Activated gamma-delta T cell treated with Interleukin-2 at 50 U/mL for 16 hours (primary cell): ENCODE measurements at places on chromosomes 6 and 20.

- no peak for DNase-seq
These were observed 68.2 kb downstream of the PXDC1 start for GRCh38 chr6:3683331-3683730.

DNA sequence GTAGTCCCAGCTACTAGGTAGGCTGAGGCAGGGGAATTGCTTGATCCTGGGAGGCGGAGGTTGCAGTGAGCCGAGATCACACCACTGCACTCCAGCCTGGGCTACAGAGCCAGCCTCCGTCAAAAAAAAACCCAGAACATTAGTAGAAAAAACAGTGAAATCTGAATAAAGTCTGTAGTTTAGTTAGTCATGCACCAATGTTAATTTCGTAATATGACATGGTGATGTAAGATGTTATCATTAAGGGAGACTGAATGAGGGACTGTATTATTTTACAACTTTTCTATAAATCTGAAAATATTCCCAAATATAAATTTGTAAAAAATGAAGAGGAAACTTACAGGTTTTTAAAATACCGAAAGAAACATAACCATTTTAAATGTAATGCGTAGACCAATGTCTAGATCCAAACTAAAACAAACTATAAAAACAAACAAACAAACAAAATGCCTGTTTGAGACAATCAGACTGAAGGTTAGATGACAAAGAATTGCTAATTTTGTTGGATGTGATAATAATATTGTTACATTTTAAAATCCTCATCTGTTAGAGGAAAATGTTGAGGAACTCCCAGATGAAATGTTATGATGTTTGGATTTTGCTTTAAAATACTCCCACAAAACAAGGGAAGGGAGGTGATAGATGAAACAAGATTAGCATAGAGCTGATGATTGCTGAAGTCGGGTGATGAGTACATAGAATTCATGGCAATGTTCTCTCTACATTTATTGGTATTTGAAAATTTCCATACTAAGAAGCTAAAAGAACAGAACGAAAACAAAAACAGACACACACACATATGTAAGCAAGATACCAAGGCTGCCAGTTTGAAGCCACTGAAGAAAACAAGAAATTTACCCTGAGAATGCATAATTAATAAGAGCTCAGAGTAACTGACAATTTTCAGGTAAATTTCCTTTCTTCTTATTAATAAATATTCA, 1.8 kb downstream of the GSTA4 start:
- no peak for DNase-seq

- no peak for DNase-seq
These were observed 82.8 kb downstream of the MLIP start for GRCh38 chr6:54194067-54194466.

- no peak for DNase-seq
These were observed 25.2 kb downstream of the TAF4 start for GRCh38 chr20:62040381-62040922.

- no peak for DNase-seq
These were observed 231.6 kb downstream of the HTR1B start for GRCh38 chr6:77231438-77232305.

- DNase-seq: no peak
These were observed 30.0 kb upstream of the RALY start for GRCh38 chr20:33963751-33964150.

- no peak for DNase-seq
These were observed 47.5 kb downstream of the PDYN start for GRCh38 chr20:1946442-1946761.

DNA sequence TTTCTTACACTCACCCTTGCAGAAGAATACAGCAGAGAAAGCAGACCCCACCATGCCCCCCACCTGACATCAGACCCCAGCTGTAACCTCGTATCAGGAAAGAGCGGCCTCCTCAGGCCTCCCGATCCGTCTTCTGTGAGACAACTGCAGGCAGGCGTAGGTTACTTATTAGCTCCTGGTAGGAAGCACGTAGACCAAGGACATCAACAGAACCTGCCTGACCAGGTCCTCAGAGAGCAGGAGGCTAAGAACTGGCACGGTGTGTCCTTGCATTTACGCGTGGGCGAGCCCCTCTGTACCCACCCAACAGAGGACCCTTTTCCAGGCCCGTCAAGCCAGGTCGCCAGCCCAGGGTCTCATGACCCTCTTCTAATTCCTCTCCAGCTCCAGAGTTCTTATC, 51.0 kb downstream of the ABHD12 start:
- no peak for DNase-seq

DNA sequence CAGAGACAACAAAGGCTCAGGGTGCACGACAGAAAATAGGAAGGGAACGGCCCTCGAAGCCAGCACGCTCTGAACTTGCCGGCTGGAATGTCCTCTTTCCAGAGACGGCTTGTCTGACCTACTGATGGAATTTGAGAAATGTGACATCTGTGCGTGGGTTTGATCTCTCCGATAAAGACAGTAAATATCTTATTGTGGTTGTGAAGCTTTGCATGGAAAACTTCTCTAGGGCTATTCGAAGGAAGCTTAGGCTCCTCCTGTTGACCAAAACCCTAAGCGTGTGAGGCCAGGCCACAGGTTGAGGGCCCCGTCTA, 247.3 kb downstream of the ZNF217 start:
- no peak for DNase-seq

DNA sequence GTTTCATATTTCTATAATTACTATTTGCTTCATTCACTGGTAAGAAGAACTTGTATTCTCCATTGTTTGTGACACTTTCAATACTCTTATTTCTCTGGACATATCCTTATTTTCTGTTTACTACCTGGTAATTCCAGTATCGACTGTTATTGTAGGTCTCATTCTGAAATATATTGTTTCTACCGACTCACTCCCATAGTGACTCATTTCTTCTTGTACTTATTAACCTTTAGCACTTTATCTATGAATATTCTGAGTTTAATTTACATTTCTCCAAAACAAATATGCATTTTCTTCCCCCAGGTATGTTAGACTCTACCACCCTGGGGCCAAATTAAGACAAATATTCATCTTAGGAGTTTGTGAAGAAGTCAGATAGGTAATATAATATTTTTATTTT, 164.5 kb upstream of the BTBD3 start:
- no peak for DNase-seq

DNA sequence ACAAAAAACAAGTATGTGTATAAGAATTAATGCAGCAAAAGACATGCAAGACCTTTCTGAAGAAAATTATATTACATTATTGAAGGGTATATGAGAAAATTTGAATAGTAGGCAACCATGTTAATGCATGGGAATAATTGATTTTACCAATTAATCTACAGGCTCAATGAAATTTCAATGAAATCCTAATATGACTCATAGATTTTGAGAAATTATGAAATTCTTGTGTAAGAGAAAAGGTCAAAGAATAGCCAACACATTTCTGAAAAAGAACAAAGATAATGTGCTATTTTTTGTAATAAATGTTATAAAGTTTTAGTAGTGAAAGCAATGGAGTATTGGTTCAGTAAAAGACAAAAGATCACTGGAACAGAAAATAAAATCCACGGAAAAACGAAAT, 18.4 kb downstream of the TSBP1 start:
- DNase-seq: no peak

GRCh38 chr6:155212616-155213380, 51.0 kb upstream of the CLDN20 start:
- DNase-seq: no peak

- no peak for DNase-seq
These were observed 105.8 kb downstream of the RNF144B start for GRCh38 chr6:18492972-18493371.

DNA sequence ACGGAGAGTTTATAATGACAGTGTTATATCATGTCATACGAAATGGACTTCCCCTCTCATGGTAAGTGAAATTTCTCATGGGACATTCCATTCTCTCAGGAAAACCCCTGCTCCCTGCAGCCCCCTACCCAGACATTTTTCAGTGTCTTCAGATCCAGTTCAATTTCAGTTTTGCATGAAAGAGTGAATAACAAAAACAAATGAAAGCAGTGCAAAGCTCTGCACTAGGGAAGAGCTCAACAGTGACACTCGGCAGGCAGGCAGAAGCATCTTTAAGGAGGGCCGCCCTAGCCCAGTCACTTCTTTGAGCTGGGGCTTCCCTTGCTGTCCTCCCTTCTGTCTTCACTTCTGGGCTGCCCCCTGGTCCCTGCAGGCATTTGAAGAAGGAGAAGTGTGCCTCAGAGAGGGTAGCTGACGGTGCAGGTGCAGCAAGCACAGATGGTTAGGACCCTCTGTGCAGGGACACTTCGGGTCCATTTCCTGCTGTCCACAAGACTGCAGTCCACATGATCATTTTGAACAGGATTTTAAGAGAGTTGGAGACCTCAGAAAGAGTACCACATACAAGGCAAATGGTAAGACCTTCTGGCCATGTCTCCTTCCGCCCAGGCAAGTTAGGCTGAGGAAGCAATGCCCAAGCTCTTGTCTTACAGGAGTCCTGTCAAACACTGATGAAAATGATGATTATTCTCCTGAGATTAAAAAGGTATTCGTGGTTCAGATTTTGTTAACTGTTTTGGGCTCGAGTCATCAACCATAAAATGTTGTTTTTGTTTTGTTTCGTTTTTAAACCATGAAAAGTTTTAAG, 5.4 kb upstream of the DUSP22 start:
- no peak for DNase-seq

DNA sequence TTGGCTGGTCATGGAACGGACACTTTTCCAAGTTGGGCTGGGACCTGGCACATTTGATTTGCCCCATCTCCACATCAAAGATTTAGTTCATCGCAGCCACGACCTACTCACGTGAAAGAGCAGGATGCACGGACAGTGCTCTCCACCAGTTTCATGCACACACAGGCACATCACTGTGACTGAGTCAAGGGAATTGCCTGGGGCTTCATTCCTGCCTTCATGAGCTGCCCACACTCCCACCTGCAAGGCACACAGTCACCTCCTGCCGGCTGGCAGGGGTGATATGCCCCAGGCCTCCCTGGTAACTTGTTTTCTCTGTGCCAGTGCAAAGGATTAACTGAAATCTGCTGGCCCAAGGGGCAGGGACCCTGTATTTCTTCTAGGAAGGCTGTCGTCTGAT, 23.3 kb upstream of the CST1 start:
- DNase-seq: no peak

DNA sequence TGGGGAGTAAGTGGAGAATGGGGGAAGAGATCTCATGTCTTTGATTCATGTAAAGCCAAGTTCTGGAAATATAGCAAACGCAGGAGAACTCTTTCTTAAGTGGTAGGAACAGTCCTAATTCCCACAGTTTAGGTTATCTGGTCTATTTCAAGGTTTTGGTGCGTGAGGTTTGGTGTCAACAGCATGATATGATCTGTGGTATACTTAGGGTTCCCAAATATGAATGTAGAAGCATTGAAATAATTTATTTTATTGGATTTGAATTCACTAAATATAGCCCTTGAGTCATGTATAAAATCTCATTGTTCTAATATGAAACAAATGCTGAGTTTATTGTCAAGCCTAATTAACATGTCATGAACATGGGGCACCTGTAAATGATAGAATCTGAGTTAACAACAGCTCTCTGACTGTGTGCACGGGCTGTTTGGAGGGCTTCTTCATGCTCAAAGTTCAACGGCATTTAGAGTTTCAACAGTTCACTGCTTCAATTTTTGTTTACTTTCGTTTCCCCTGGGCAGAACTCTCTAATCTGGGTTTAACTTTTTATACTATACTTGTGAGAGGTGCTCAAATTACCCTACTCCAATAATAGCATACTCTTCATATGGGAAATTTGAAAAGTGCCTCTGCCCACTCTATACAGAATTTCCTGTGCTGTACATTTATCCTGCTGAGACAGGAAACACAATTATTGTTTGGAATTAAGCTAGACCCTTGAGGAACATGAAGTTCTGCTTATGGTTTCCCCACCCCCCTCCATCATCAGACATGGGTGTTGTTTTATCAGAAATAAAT, 236.3 kb upstream of the ZNF217 start:
- no peak for DNase-seq

DNA sequence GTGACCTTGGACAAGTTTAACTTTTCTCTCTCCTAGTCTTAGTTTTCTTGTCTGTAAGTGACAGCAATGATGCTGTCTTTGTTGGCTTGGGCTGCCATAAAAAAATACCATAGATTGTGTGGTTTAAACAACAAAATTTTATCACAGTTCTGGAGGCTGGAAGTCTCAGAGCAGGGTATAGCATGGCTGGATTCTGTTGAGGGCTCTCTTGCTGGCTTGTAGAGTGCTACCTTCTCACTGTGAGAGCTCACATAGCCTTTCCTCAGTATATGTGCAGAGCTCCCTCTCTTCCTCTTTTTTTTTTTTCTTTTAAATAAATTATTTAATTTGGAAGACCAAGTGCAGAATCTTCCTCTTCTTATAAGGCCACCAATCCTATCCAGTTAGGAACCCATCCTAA, 26.3 kb downstream of the HFE start:
- no peak for DNase-seq

DNA sequence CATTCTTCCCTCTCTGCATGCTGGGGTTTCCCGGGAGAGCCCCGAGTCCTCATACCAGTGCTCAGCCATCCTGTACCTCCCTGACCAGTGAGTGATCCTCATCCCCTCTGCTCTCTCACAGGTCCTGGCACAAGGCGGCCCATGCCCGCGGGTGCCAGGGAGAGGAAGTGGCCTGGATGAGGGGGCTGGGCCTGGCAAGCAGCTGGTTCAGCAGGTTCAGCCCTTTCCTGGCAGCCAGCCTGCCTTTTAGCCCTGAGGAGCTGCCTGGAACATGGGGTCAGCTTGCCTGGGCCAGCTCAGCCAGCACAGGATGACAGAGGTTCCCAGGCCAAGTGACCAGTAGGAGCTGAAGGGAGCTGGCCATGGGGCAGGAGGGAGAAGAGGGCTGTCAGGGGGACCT, 10.9 kb downstream of the MOCS1 start:
- no peak for DNase-seq

- DNase-seq: no peak
These were observed 12.4 kb downstream of the GABBR1 start for GRCh38 chr6:29620630-29621029.

DNA sequence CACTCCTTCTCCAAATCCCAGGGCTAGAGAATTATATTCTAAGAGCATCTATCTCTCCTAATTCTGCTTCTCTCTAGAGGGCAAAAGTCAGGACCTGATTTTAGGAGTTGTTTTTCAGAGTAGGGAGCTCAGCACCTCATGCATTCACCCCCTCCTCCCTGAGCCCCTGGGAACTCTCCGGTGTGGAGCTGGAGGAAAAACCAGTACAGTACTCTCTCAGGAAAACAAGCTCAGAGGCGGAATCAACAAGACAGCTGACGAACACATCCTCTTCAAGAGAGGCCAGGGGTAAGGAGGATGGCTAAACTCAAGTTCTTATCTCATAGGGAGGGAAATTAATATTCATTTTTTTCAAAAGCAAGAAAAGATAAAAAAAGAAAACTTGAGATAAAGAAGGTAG, 120.1 kb upstream of the CDYL start:
- DNase-seq: no peak

- DNase-seq: no peak
These were observed 203.0 kb downstream of the SAMD5 start for GRCh38 chr6:147711476-147711875.

GRCh38 chr6:170179616-170180324, 111.1 kb downstream of the DLL1 start:
- no peak for DNase-seq
